ENCODE measurements at places on chromosomes 12 and 14.

DNA sequence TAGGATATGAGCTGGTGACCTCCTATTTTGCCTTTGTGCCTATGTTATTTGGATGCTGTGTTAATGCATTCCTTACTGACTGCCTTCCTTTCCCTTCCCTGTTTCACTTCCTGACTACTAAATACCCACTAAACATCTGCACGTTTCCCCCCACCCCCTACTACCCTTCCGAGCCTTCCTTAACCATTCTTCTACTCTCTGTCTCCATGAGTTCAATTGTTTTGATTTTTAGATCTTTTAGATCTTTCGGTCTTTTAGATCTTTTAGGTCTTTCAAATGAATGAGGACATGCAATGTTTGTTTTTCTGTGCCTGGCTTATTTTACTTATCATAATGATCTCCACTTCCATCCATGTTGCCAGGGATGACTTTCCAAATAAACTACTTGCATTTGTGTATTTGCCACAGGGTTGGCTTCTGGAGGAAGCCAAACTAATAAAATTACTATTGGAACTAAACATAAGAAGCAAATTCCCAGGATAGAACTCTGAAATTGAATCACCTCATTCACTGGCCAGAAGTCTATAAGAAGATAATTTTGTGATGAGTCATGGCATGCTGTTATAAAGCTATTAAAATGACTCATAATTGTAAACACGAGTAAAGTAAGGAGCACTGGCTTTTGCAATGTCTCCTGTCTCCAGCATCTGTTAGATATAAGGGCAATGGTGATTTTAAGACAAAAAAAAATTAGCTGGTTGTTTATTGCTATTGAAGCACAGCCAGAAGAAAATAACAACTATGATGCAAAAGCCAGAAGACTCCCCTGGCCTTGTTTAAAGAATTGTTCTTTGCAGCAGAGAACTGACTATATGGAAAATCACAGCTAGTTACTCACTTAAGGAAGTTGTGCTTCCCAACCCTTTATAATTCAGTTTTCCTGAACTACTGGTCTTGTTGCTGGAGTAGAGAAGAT is 586.3 kb downstream of the LRFN5 start:
- no peak for DNase-seq

GRCh38 chr12:118925407-118925806 is 55.9 kb upstream of the SRRM4 start:
- no peak for DNase-seq

GRCh38 chr12:130337488-130338303 is at the start of gene PIWIL1:
Gene PIWIL1, plus strand, starts transcription at chr12:130337887. Its CDS starts 4,705 bp downstream, at chr12:130342592.
- no peak for DNase-seq

DNA sequence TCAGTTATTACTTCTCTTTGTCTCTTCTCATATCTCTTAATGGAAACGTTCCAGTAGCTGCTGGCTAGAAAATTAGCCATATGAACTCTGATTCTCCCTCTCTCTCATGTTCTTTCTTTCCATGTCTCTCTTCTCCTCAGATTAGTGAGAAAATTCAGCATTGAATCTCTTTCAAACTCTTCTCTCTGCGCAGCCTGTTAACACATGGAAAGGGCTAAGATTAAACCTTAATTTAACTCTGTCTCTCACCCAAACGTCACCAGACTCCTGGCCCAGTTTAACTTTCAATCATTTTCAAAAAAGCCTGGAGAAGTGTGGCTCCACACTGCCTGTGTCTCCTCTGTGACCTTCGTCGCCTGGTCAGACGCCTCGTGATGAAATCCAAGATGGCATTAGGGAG is 1234.2 kb downstream of the BCL11B start:
- DNase-seq: no peak

- no peak for DNase-seq
Measured at GRCh38 chr14:100885617-100886016, 17.9 kb downstream of the RTL1 start.

GRCh38 chr12:78697817-78698415 is 166.7 kb upstream of the SYT1 start:
- DNase-seq: no peak

DNA sequence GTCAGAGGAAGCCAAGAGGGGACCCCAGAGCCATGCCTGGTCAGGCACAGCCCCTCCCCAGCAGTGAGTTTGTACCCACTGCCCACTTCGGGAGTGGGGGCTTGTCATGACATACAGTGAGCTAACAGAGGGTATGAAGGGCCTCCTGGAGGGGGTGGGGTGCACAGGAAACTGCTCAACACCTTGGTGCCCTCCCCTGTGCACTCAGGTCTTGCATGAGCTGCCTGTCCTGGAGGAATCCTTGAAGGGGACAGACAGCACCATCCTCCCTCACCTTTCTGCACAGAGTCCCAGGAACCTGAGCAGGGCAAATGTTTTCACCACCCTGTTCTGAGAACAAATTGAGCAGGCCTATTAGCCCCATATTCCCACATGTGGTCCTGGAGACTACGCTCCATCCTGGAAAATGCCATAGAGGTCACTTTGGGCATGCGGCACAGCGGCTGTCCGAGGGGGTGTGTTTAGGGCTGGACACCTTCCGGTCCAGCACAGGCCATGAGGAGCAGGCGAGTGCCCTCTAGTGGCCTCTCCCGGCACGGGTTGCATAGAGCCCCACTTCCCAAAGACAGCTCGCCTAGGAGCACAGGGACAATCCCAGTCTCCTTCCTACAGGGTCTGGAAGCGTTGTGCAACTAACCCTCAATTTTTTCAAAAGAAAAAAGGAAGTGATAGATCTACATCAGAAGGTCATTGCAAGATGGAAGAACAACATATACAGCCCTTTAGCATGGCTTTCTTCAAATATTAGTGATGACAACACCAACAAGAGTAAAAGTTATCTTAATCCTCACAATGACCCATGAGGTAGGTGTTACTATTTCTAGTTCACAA is 31.9 kb upstream of the ZFP36L1 start:
- no peak for DNase-seq

DNA sequence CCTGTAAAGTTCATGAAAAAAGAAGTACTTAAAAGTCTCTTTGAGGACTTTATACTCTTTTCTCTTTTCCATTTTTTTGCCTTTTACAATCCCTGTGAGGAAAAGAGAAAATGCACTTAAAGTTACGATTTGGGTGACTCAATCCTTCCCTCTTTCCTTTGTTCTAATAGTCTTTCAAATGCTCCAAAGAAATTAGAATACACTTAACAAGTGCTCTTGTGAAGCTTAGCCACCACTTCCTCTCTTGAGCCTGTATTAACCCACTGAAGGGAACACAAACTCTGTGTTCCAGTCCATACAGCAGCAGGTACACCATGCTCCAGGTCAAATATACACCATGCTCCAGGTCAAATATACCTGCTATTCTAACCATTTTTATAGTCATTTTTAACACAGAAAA is 581.1 kb upstream of the MGAT4C start:
- no peak for DNase-seq

DNA sequence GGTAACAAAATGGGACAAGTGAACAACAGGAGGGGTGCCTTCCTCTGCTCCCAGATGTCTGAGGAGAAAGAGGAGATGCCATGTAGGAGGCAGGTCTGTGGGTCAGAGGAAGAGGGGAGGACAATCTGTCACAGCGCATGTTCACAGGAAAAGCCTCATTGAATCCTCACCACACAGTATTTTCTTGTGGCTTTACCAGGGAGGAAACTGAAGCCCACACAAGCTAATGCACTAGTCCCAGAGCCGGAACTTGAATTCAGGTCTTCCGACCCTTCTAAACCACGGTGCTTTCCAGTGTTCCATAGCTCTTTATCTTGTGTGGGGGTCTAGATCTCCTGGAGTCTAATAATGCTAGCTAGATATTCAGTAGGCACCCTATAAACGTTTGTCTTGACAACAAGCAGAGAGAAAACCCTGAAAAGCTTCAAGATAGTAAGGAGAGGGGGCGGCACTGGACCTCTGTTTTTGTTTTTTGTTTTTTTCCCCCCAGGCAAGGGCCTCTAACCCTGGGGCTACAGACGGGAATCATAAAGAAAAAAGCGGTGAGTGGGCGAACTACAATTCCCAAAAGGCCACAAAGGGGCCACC is 371 bp upstream of the SHMT2 start:
- DNase-seq: no peak

DNA sequence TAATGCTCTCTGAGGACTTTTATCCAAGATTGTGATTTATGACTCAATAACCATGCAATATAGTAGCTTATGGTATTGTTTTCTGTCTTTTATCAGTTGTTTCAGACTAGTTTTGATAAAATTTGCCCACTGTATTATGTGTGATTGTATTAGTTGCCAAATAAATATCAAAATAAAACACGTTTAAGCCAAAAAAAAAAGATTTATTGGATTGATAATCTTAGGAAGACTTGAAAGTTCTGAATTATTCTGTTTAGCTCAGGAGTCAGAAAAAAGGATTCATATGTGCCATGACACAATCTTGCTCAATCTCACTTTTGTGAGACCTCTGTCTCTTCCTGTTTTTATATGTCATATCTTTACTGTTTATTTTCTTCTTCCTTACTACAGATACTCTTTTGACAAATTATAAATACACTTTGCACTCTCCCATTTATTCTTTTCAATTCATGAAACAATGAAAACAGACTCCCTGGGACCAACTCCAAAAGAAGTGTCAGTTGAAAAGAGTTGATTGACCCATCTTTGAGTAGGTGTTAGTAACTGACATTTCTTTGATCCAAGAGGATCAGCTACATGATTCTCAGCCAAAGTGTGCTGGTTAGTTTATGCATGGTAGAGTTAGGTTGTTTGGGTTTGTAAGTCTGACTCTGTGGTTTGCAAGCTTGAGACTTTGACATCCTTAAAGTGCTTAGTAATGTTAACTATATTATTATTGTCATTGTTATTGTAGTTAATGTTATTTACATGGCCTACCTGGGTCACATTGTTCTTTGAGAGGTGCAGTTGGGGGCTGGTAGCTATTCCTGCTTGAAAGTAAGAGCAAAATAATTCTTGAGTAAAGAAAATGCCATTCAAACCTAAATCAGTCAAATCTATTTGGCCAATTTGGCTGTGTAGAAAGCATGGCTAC is 2.5 kb downstream of the OR6C76 start:
- DNase-seq: no peak

DNA sequence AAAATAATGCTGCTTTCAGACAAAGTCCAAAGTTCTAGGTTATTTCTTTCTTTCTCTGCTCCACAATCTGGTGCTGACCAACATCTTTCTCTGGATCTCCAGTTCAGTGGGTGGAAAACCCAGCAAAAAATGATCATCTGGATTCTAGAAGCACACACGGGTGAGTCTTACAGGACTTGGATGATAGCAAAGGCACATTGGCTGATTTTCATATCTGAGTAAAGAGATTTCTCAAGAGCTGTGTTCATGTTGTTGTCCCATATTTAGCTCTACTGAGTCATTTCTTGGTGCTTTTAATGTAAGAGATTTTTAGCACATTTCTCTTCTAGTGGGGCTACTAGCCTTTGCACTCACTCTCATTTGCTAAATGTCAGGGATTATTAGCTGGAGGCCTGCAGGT is 336.7 kb downstream of the GALC start:
- DNase-seq: no peak

DNA sequence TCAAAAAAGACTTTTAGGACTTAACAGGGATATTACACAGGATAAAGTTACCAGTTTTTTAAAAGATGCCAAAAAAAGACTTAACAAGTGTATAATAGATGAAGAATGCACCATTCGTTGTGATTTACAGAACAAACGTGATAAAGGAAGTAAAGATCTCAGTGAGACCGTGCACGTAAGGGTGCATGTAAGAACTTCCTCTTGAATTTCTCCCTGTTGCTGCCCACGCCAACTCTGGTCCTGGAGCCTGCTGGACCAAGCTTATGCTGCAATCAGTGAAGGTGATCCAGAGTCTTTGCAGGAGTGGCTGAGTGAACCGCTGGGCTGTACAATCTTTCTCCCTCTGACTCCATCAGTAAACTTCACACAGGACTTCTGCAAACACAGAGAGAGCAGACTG is 593.7 kb downstream of the TMEM121 start:
- no peak for DNase-seq

GRCh38 chr12:99619389-99620158 is 28.0 kb upstream of the GARIN6 start:
- no peak for DNase-seq

- DNase-seq: no peak
Measured at GRCh38 chr12:94525951-94526350, 66.3 kb upstream of the CEP83 start.

GRCh38 chr12:64883264-64884163 is 59.1 kb downstream of the TBC1D30 start:
- DNase-seq: no peak

- no peak for DNase-seq
Measured at GRCh38 chr12:70661466-70662161, 24.4 kb upstream of the PTPRB start.

- DNase-seq: no peak
Measured at GRCh38 chr12:65899241-65899640, 75.0 kb downstream of the HMGA2 start.

GRCh38 chr14:58280954-58281787 is 17.2 kb upstream of the ARID4A start:
- DNase-seq: no peak

- no peak for DNase-seq
Measured at GRCh38 chr12:122584177-122584863, 57.3 kb downstream of the KNTC1 start.

GRCh38 chr12:110639336-110640141 is 25.6 kb downstream of the TCTN1 start:
- DNase-seq: no peak

DNA sequence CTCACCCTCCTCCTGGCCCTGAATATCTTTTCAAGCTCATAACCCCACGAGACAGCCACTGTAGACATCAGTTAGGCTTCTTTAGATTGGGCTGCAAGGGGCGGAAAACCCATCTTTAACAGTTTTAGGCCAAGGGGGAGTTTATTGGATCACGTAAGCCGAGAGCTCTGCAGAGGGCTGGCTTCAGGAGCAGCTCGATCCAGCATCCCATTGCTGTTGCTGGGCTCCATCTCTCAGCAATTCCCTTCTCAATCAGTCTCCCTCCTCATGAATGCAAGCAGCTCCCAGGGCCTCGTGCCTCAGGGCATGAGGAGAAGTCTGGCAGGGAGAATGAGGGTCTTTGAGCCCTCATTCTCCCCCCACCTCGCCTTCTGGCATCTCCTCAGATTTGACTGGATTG is 59.4 kb downstream of the ADGRD1 start:
- DNase-seq: no peak

- DNase-seq: no peak
Measured at GRCh38 chr12:22978962-22979361, 354.0 kb downstream of the ETNK1 start.

DNA sequence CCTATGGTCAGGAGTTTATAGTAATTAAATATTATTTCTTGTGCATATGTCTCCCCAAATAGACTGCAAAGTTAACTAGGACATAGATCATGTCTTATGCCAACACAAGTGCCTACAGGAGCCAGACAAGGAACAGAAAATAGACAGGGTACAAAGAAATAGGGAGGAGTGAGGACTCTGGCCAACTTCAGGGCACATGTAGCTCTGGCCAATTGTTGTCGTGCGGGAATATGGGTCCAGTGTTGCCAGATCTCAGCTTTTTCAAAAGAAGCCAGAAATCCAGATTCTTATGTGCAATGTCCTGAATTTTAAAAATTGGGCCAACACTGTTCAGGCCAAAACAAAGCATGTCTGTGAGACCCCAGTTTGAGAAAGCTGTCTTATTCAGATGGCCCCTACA is 68.7 kb downstream of the RFX4 start:
- DNase-seq: no peak
